Activated T-cell treated with anti-CD3 and anti-CD28 coated beads, Interleukin-2, amount 50 U/mL, for 48 hours (primary cell): ENCODE measurements at places on chromosomes 16 and 17.

GRCh38 chr16:58679763-58680162, 4.8 kb downstream of the SLC38A7 start:
- no peak for DNase-seq

GRCh38 chr17:71735893-71736292, 384.9 kb upstream of the SOX9 start:
- DNase-seq, result no peak

DNA sequence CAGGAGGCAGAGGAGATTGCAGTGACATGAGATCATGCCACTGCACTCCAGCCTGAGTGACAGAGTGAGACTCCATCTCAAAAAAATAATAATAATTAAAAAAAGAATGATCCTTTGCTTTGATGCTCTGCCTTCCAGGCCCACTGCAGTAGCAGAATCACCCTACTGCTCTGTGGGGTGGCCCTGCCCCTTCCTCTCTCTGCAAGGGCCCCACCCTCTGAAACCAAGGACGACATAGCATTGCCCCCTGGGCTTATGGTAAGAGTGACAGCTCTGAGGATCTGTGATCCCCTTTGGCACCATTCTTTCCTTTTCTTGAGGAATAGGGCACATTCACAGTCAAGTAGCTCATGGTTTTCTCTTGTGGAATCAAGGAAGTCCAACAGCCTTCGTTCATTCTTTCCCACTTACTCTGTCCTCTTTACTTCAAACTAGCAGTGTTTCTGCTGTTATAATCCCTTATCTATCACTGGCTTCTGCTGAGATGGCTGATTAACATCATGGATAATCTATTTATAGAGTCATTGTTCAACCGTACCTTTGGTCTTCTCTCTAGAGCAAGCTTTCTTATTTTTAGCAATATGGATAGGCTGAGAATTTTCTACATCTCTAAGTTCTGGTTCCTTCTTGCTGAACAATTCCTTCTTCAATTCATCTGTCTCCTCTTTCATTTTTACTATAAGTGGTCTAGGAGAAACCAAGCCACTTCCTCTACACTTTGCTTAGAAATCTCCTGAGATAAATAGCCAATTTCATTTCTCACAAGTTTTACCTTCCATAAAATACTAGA, 14.1 kb downstream of the RAD51C start:
- DNase-seq, result no peak

DNA sequence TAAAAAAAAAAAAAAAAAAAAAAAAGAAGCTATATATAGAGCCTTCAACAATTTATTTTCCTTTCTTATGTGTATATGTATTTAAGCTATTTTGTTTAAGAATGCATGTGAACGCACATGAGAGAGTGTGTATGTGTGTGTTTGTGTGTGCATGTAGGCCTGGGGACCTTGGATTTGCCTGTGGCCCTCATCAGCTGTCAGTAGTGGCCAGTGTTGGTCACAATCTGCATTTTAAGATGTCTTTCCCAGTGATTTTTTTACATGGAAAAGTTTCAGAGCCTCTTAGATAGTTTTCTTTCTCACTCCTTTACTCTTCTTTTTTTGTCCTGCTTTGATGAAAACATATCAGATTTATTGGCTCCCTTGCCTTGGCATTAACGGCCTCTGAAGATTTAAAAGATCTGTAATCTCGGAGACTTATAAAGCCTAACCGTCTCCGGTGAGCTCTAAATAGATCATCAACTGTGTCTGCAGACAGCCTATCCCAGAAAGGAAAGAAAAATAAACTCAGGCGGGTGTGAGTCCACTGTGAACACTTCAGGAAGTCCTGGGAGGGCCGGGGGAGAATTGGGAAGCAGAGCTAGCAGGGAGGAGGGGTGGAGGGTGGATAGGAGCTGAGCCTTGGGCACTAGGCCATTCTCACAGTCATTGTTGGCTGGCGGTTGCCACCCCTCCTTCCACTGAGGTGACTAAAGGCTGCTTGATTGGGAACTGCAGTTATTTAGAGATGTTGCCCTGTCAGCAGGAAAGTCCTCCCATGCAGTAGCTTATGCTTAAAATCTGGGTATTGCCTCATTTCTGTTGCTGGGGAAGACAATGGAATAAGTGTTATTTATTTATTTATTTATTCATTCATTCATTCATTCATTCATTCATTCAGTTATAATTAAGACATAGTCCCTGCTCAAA, 86.8 kb downstream of the WWP2 start:
- no peak for DNase-seq

DNA sequence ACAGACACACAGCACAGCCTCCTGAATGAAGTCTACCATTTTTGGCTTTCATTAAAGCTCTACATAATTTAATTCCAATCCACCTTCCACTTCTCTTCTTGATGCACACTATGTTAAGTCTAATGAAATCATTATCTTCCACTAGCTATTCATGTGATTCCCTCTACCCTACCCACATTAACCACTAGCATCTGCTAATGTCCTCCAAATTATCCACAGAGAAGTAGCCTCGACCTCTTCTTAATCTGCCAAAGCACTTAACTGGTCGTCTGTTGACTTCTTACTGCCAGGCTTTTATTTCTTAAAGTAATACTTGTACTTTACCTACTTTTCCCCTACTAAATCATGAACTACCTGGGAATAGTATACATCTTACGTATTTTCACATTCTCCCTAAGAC, 91.8 kb downstream of the NCOR1 start:
- DNase-seq, result no peak

DNA sequence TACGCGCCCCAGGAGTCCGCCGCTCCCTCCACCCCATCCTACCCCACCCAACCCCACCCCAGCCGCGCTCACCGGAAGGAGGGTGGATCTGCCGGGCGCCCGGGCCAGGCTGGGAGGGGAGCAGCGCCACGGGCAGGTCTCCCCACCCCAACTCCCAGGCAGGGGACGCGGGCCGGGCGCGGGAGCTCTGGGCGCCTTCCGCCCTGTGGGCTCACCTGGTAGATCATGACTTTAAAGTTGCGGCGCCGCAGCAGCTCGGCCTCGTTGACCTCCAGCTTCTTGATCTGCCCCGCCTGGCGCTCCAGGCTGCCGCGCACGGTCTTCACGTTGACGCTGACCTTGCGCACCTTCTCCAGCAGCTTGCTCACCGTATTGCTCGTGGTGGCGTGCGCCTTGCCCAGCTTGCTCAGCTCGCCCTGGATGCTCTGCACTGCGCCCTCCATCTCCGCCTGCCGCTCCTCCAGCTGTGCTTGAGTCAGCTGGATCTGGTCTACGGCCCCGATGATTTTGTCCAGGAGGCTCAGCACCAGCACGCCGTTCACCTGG, 571 bp downstream of the CAVIN1 start:
- peak; percentile 63 for DNase-seq

GRCh38 chr17:47803751-47804150, 17.8 kb downstream of the OSBPL7 start:
- DNase-seq, result no peak

GRCh38 chr16:19210280-19210924, 42.4 kb downstream of the SYT17 start:
- no peak for DNase-seq
